ENCODE measurements at places on chromosomes 6 and 20.

GRCh38 chr6:24931718-24932691 lies 3.8 kb downstream of the RIPOR2 start:
- no peak for DNase-seq

GRCh38 chr6:100806296-100806695 lies 74.8 kb downstream of the ASCC3 start:
- no peak for DNase-seq

DNA sequence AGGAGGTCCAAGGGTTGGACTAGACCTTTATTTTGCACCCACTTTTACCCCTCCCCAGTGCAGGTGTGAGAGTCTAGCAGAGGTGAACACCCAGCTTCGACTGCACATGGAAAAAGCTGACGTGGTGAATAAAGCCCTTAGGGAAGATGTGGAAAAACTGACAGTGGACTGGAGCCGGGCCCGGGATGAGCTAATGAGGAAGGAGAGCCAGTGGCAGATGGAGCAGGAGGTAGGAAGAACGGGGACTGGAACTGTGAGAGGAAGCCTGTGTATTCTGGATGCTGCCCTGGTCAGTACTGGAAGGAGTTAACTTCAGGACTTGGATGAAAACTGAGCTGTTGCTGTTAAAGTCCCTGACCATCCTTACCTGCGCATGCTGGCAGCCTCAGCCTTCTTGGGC lies 10.6 kb downstream of the CEP250 start:
- no peak for DNase-seq

DNA sequence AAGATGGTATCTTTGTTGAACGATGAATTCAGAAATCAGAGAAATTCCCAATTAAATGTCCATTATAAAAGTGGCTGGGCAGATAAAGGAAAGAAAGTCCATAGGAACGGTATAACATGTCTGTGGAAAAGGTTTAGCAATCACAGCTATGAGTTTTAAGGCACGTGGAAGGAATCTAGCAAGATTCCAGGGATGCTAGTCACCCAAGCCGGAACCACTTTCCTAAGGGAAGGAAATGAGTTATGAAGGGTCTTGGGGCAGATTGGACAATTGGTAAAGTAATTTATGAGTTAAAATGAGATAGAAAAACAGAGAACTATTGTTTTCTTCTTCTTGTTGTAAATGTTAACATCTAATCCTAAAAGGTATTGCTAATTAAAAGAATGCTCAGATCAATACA lies 384.8 kb downstream of the ADGRB3 start:
- no peak for DNase-seq

- DNase-seq: no peak
Observed at GRCh38 chr20:14916360-14916920, 579.0 kb upstream of the FLRT3 start.

DNA sequence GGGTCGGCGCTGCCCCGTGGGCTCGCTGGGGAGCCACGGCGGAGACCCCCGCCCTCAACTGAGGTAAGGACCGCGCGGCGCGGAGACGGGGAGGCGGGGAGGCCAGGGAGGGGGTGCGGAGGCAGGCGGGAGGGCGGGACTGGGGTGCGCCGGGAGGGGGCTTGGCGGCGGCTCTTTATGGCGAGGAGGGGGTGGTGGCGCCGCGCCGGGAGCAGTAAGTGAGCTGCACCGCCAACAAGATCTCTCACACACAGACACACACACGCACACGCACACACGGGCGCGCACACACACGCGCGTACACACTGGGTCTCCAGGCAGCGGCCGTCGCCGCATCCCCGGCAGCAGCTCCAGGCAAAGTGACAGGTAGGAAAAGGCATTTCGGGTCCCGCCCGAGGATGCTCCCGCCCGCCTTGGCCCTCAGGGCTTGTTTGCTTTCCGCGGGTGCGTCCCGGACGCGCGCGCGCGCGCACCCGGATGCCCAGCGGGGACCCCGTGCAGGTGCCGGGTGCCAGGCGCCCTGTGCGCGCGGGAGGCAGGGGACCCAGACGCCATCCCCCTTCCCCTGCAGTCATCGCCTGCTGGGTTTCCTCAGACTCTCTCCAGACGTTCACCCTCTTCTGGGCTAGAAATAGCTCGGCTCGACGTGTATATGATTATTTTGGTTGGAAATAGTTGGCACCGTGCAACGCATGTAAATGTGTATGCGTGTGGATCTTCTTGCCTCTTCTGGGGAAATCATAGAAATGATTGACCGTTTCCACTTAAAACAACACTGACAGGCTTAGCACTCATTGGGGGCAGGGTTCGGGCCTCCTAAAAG lies at the start of gene PLCB4:
Gene PLCB4, plus strand, starts transcription at position 247 of the 823 bp plus-strand sequence. CDS start 238,728 bp downstream, outside the sequence.
- DNase-seq: no peak

GRCh38 chr6:85644279-85644762 lies 1.6 kb upstream of the SYNCRIP start:
- DNase-seq: no peak

DNA sequence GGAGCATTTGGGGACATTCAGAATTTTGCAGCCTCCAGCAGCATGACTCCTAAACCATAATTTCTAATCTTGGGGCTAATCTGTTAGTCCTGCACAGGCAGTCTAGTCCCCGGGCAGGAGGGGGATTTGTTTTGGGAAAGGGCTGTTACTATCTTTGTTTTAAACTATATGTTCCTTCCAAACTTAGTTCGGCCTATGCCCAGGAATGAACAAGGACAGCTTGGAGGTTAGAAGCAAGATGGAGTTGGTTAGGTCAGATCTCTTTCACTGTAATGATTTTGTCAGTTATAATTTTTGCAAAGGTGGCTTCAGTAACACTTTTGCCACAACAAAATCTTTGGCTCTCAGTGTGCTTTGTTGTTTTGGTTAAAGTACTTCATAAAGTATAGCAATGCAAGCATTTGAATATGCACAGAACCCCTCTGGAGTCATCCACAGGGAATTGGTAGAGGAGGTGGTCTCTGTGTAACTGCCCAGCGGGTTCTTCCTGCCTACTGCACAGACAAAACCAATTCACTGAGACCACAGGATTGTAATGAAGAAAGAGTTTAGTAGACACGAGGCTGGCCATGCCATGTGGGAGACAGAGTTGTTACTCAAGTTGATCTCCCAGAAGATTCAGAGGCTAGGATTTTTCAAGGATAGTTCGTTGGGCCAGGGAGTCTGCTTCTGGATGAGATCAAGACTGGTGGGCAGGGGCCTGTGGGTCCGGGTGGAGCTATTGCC lies 224.1 kb upstream of the MYLIP start:
- DNase-seq: no peak

GRCh38 chr6:11396860-11397259 lies 140.7 kb upstream of the TMEM170B start:
- no peak for DNase-seq

GRCh38 chr20:25039697-25040437 lies 18.1 kb downstream of the ACSS1 start:
- no peak for DNase-seq

DNA sequence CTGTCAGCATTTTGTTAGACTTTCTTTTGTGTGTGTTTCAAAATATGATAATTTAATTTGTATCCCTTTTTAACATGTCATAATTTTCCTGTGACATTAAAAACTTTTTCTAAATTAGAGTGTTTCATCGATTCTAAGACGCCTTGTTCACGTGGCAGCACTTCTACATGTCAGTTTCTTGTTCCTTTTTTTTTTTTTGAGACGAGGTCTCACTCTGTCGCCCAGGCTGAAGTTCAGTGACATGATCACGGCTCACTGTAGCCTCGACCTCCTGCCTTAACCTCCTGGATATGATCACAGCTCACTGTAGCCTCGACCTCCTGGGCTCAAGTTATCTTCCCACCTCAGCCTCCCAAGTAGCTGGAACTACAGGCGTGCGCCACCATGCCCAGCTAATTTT lies 27.6 kb upstream of the ADRM1 start:
- no peak for DNase-seq

DNA sequence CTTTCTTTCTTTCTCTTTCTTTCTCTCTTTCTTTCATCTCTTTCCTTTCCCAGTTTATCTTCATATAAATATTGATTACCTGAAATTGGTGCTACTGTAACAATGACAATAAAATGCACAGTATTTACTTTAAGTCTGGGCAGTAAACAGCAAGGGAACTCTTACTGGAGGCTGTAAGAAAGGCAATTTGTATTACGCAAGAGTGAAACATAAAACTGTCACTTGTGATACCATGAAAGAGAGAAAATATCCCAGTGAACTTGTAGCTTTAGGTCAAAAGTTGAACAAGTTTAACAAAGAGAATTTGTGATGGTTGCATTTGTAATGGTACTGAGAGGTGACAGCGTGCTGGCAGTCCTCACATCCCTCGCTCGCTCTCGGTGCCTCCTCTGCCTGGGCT lies 80.0 kb downstream of the EYS start:
- no peak for DNase-seq

- DNase-seq: no peak
Observed at GRCh38 chr6:84752118-84752850, 12.1 kb downstream of the TBX18 start.

DNA sequence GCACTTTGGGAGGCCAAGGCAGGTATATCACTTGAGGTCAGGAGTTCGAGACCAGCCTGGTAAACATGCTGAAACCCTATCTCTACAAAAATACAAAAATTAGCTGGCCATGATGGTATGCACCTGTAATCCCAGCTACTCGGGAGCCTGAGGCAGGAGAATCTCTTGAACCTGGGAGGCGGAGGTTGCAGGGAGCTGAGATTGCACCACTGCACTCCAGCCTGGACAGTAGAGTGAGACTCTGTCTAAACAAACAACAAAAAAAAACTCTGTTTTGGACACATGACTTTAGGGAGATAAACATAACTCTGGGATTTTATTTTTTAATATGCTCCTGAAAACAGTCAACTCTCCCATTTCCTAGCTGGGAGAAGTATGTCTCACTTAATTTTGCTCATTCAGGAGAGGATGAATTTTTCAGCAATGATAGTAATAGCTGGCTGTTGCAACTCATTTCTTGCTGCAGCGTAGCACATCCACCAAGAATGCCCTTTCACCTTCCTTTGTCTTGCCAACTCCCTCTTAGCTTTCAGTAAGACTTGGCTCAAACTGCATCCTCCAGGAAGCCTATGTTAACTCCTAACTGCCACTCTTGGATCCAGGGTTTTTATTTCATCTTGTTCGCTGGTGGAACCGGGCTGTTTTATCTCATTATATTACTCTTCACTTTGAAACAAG lies 24.3 kb downstream of the TOP1 start:
- no peak for DNase-seq

DNA sequence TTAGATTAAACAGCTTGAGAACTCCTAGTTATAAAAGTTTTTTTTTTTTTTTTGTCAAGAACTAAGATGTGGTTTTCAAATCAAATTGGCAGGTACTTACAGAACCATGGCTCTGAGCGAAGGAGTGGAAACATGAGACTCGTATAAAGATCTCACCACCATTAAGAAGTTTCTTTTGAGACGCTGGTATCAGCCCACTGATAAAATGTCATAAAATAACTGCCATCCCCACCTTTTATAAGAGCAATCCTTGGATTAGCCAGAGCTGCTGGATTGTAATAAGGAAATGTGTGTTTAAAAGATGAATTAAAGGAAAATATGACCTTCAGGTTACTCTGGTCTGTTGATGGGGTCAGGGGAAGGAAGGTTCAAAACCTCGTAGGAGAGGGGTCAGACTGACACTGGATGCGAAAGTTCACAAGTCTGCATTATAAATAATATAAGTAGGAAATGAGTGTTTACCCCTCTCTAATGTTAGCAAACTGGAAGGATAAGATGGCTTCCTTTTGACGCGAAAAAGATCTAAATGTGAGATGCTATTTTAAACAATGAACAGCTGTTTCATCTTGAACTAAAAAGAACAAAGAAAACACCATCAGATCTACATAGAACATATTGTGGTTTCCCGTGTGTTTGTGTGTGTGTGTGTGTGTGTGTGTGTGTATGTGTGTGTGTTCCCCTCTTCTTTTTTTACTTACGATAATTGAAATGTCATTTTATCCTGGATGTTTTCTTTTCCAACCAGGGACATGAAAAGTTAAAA lies 386.8 kb upstream of the JAG1 start:
- no peak for DNase-seq

GRCh38 chr20:6848041-6848440 lies 80.6 kb downstream of the BMP2 start:
- no peak for DNase-seq

DNA sequence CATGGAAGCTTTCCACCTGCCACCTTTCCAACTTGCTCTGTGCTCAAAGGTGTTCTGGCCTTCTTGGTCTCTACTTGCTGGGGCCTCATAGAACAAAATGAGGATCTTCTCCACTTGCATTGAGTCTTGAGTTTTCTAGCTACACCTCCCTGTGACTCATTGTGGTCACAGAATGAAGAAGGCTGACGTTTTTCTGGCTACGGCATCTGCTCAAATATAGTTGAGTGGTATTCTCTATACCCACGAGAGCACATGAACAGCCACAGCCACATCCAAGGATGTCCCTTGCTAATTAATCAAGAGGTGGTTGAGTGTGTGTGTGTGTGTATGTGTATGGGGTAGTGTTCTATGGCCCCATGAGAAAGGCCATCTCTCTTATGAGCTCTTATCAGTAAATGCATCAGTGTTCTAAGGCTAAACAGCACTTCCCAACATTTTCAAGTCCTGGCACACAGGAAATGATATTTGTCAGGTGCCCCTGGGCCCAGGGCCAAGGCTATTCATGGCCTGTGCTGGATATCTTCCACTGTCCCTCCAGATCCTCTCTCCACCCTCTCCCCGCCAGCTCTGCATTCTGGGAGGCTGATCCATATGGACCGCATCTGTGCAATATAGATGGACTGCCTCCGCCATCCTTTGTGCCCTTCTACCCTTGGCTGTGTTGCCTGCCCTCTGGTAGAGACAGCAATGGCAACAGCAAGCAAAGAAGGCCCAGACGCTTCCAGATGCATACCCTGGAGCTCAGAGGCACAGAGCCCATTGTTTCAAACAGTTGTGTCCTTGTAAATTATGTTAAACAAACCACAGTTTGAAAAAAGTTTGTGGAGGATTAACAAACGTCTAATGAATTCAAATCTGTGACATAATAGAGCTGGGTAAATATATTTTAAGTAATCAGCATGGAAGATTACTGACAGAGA lies 150.2 kb downstream of the LRFN2 start:
- DNase-seq: no peak

GRCh38 chr20:43988867-43989266 lies 74.2 kb downstream of the TOX2 start:
- DNase-seq: no peak

GRCh38 chr20:35088231-35089145 lies 4.1 kb downstream of the TRPC4AP start:
- no peak for DNase-seq

All from GM18507 (cell line).